ENCODE measurements at places on chromosomes 3 and 15.

DNA sequence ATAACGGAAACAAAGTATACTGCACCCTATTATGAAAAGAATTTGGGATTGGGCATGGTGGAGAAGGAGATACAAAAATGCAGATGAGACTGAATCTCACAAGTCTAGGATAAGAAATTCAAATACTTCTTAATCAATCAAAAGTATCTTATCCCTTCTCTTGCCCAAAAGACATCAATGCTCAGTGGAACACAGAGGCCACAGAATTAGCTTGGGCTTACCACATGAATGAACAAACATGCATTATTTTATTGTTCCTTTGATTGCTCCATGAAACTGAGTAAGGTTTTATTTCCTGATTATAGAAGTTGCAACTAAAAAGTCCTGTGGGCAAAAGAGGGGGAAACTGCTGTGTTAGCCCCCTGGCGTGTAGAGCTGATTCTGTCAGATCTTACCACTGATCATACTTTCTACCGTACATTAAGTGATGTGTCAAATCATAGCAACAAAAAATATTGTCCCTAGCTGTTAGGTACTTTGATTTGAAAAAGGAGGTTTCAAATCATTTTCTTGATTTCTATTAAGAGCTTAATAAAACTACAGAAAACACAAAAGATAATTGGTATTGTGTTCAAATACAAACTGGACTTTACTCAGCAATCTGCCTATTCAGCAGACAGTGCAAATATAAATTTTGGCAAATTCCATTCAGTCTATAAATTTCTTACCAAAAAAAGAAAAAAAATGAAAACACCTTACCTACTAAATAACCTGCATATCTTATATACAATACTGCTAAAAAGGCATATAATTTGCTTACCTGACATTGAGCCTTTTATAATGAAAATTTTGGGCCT, 7.9 kb upstream of the GASK1A start:
- no peak for DNase-seq

DNA sequence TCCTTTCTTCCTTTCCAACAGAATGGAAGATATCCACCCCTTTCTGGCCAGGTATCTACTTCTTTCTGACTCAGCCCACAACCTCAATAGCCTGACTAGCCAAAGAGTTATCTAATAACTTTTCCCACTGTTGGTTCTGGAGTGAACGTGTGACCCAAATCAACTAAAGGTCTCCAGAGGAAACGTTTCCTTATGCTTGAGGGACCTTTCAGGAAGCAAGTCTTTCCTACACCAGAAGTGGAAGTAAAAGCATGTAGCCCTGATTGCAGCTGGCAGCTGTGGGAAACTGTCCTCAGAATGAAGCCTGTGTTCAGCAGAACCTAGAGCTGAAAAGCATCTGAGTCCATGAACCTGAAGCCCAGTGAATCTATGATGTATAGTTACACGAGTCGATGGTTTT, 34.7 kb upstream of the PHLDB2 start:
- no peak for DNase-seq

- DNase-seq: no peak
Observed at GRCh38 chr3:177824190-177824786, 627.0 kb upstream of the TBL1XR1 start.

DNA sequence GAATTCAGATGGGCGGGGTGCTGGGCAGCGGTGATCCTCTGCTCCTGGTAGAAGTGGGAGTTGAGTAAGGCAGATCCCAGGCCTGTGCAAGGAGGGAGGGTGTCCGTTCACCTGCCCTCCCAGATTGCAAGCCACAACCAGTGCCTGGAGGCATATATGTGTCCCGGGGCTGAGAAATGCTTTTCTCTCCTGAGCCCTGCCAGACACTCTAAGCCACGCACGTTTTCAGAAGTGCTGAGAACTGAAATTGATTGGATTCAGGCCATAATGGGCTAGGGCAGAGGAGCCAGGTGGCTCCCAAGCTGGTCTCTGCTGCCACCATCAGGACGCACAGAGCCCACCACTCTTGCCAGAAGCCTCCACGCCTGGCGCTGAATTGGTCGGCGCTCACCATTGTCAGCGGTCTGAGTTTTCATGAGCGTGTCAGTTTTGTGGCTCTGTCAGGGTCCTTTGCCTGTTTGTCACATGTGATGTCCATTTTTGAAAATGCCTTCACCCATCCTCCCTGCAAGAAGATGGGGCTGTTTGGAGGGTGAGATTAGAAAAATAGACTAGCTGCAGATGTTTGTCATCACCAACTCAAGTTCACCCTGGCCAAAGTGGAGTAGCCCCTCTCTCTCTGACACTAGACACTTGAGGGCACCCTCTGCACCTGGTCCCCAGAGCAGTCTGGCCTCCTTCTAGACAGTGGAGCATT, 15.4 kb upstream of the BFSP2 start:
- peak; percentile 89 for DNase-seq

DNA sequence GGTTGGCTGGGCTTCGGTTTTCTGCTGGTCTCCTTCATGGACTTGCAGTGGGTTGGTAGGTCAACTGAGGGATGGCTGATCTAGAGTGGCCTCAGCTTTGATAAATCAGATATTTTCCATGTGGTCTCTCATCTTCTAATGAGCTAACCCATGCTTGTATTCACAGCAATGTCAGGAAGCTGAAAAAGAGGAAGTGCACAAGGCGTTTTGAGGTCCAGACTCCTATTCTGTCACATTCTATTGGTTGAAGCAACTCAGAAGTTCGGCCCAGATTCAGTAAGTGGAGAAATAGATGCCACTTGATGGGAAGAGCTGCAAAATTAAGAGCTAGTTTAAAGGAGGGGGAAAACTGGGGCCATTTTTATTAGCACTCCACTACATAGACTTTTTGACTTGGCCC, 361.2 kb downstream of the DIPK2A start:
- no peak for DNase-seq

DNA sequence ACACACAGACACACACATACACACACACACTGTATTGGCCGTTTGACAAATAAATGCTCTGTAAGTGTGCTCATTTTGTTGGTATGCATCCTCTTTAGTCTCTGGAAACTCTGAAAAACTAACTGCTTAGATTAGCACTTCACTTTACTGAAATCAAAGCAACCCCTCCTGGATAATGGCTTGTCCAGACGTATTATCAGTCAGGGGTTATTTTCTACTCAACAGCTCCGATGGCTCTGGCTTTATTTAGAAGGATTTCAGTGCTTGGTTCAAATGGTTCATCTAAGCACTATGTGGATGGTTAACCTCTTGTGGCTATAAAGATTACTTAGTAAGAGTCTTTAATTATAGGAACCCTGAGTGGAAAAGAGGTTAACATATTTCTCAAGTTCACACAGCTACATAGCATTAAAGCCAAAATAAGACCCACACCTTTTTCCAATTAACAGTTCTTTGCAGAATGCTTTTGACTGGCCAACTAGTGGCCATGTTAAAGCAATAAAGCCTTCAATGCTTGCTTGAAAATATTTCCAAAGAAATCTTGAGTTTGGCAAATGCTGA, 516.1 kb upstream of the NAALADL2 start:
- DNase-seq: no peak

GRCh38 chr3:127768346-127769008, 53.8 kb downstream of the MGLL start:
- DNase-seq: no peak

- no peak for DNase-seq
Observed at GRCh38 chr3:127758013-127758412, 64.3 kb downstream of the MGLL start.

- DNase-seq: no peak
Observed at GRCh38 chr15:25065286-25065685, 110.5 kb downstream of the SNRPN start.

DNA sequence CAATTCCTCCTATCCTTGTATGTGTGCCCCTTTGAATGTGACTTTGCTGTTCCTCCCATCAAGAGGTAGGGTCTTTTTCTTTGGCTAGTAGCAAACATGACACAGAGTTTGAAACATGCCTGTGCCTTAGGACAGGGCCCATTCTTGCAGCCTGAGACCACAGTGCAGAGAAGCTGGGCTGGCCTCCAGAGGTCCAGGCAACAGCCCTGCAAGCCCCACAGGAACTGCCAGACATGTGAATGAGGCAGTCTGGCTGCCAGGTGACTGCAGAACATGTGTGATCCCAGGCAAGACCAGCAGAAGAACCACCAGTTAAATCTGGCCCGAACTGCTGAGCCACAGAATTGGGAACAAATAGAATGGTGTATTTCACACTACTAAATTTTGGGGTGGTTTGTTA, 1.2 kb upstream of the HGD start:
- DNase-seq: no peak

DNA sequence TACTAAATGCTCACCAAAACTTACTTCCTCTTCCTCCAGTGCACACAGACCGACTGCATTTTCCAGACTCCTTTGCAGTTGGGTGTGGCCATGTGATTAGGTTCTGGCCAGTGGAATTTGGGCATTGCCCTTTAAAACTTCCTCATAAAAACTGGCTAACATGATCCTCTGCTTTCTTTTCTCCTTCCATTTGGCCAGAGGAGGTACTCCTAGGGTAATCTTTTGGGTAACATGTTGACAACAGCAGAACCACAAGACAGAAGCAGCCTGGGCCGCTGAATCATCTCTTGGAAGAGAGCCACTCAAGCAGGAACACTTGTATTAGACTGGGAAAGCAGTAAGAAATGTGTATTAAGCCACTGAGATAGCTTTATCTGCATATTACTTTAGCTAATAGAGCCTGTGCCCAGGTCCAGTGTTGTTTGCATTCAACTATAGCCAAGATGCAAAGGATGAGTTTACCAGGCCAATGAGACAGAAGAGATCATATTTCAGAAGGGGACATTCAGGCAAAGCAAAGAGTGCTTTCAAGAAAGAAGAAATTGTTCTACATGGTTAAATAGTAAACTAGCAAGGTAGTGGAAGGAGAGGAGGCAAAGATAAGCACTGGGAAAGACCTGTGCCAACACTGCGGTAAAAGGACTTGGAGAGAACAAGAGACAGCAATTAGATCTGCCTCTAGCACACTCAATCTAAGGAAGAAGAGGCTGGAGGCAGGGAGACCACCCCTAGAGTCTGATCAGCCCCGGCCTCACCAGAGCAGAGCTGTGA, 79.8 kb downstream of the PLCH1 start:
- no peak for DNase-seq

DNA sequence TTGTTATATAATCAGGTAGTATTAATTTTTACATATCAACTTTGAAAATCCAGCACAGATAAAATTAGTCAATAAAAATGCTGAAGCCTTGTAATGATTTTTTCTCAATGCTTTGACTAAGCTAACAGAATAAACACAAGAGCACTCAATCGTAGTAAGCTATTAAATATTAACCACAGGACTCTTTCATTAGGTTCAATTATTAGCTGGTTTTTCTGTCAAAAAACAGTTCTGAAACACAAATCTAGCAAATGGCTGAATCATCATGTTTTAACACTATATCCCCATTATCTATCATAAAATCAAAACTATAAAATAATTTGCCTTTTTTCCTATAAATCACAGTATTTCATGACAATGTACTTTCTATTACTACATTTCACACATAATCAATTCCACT, 69.6 kb downstream of the PLOD2 start:
- DNase-seq: no peak

DNA sequence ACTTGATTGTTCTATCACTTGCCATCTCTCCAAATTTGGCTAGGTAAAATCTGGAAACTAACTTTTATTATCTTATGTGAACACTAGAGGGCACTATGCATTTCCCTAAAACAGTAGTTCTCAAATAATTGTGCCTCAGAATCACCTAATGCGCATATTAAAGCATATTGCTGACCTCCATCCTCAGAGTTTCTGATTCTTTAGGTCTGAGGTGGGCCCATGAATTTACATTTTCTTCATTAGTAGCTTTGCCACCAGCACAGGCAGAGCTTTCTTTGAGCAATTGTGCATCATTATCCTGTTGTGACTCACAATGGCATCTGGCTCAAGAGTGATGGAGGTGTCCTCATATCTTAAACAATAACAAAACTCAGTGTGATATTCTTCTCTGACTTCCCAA, 17.5 kb upstream of the BCHE start:
- peak; percentile 61 for DNase-seq

GRCh38 chr3:195407531-195408409, 35.0 kb downstream of the ACAP2 start:
- DNase-seq: no peak

DNA sequence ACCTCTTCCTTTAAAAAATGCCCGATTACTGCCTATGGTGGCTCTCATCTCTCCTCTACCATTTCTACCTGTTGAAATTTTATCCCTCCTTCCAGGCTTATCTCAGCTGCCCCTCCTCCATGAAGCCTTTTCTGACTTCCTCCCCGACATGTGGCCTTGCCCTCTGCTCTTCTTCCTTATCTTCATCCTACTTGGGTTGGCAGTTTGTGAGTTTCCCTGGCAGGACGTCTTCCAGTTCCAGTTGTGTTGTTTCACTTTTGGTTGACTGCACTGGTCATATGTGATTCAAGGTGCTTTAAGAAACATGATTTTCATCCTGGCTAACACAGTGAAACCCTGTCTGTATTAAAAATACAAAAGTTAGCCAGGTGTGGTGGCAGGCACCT, 4.4 kb downstream of the DLL4 start:
- no peak for DNase-seq

GRCh38 chr3:175215833-175216232, 356.7 kb downstream of the NAALADL2 start:
- no peak for DNase-seq

DNA sequence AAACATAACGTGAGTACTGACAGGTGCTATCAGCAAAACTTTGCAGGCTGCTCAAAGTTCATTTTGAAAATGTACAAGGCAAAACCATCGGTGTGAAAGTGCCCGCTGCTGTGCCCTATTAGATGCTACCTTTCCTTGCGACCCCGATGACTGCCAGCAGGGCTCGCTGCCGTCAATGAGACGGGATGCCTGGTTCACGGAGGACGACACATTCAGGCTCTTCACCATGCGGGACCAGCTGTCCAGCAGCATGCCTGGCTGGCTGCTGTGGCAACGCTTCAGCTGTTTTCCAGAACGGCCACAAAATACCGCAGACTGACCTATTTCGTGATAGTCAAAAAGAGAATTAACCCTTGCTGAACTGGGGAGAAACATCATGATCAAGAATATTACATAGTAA, 92.7 kb upstream of the OCA2 start:
- DNase-seq: no peak

GRCh38 chr15:34240537-34240936, 15.7 kb downstream of the EMC4 start:
- DNase-seq: no peak

GRCh38 chr15:47663101-47663500, 54.2 kb upstream of the SEMA6D start:
- no peak for DNase-seq

DNA sequence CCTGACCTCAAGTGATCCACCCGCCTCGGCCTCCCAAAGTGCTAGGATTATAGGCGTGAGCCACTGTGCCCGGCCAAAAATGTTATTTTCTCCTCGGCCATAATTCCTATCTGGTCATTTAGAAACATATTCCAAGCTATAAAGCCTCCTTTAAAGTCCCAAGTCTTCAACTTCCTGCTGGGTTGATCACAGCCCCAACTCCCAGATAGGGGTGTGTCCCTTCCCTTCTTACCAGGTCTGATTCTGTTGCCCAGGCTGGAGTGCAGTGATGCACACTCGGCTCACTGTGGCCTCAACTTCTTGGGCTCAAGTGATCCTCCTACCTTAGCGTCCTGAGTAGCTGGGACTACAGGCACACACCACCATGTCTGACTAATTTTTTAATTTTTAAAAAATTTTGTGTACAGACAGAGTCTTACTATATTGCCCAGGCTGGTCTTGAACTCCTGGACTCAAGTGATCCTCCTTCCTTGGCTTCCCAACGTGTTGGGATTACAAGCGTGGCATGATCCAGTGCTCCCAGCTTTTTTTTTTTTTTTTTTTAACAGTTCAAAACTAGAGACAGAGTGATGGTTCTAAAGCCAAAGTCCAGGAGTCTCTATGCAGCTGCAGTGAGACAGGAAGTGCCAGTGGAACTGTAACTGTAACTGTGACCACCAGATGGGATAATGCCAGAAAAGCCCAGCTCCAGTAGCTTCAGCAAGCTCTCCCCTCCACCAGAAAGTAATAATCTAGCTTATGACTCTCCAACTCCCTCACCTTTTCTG, 8.2 kb upstream of the PRKAR2A start:
- DNase-seq: no peak

Measured in NCI-H1105 treated with DMSO at 0.1 percent for 48 hours (cell line).